ENCODE measurements at places on chromosomes 7 and 10. TPM values are rescaled to one million over a fixed set of nuclear protein-coding genes. Genes with fewer than 3 reads are reported as not detected.

GRCh38 chr7:44081266-44081748 is 1.0 kb downstream of the POLM start:
- no peak for DNase-seq

DNA sequence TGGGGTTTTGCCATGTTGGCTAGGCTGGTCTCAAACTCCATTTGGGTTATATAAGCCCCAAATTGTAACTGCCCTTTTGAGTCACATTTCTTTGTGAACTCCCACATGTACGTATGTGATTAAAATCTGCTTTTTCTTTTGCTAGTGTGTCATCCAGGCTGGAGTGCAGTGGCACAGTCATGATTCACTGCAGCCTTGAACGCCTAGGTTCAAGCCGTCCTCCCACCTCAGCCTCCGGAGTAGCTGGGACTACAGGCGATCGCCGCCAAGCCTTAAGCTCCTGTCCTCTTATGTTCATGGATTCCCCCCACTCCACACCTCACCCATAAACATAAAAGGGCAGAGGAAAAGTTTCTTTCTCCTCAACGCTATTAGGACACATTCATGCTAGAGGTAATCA is 4.4 kb upstream of the SMC3 start:
- no peak for DNase-seq

GRCh38 chr7:55517191-55517633 is 55.1 kb downstream of the VOPP1 start:
- DNase-seq: peak; percentile 42

Gene CUL1
- 57.4 TPM for total RNA-seq
